ENCODE measurements at places on chromosomes 16 and 17.

GRCh38 chr16:11032000-11032921 is 87.9 kb downstream of the CLEC16A start:
- no peak for DNase-seq

DNA sequence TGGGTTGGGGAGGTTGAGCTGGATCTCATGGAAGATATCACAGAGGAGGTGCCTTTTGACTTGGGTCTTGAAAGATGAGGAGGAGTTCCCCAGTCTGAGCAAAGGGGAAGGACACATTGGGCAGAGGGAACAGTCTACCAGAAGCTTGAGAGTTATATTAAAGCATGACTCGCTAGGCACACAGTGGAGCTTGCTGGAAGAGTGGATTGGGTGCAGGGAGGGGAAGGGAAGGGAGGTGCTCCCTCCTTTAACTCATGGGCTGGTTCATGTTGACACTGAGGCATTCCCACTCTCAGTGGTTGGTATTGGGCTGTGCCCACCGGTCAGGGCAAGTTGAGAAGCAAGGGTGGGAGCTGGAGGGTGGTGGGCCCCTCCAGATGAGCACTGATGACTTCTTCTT is 5.9 kb downstream of the TMEM98 start:
- DNase-seq: no peak

DNA sequence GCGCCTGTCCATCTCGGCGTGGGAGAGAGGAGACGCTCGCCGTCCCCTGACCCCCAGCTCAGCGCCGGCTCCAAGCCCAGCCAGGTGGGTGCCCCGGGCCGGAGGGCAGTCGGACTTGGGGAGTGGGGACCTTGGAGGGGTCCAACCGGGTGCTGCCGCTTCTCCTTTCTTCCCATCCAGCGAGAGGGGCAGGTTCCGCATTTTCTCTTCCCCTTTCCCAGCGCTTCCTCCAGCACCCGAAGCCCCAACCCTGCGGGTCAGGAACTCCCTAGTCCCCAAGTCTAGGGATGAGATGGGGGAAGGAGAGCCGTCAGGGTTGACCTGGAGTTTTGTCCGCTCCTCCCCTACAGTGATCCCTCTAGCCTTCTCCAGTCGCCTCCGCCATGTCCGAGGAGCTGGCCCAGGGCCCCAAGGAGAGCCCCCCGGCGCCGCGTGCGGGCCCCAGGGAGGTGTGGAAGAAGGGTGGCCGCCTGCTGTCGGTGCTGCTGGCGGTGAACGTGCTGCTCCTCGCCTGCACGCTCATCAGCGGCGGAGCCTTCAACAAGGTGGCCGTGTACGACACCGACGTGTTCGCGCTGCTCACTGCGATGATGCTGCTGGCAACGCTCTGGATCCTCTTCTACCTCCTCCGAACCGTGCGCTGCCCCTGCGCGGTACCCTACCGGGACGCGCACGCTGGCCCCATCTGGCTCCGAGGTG is at the start of gene OTOP2:
Gene OTOP2 (plus strand): TSS at position 24 of the 699 bp plus-strand sequence. CDS start 360 bp downstream, at position 384.
- DNase-seq: no peak

GRCh38 chr16:73369851-73370250 is 321.9 kb upstream of the ZFHX3 start:
- DNase-seq: no peak

- DNase-seq: no peak
Observed at GRCh38 chr16:72821185-72821950, 226.6 kb downstream of the ZFHX3 start.

DNA sequence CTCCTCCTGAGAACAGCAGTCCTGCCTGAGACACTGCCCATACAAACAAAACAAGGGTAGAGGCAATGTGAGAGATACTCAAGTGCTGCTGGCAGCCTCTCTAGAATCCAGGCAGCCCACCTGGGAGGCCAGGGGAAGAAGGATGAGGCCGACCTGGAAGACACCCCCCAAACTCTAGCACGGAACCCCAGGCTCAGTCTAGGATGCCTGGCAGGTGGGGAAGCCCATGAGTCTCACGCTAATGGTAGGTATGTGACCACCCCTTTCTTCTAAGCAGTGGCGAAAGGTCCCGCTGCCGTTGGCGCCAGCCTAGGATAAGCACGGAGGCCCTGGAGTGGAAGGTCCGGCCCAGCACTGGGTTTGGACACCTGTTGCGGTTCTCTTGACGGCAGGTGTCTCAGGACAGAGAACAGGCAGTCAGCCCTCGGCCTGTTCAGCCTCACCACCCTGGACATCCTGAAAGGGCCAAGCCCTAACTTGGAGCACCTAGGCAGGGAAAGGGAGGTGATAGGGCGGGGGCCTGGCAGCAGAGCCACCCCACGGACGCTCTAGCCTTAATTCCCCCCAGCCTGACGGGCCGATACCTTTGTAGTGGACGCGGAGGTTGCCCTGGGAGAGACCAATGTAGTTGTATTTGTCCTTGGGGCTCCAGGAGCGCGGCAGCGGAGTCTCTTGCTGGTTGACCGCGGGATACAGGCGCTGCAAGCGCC is 487 bp downstream of the RANBP10 start:
- DNase-seq: no peak

DNA sequence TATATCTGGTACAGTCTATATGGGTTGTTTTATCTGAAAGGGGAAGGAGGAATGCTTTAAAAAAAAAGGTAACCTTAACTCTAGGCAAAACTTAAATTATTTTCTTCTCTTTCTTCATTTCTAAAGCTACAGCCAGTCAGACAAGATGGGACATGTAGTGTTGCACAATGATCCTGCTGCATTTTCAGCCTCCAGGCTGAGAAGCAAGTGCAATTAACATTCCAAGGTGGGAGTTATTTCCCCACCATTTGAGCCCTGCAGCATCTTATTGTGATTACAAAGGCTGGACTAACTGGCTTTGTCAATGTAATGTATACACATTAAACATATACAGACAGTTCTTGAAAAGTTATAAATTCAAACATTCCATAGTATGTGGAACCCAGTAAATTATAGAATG is 22.6 kb upstream of the NF1 start:
- DNase-seq: no peak

- no peak for DNase-seq
Observed at GRCh38 chr17:21211825-21212479, 2.0 kb downstream of the TMEM11 start.

DNA sequence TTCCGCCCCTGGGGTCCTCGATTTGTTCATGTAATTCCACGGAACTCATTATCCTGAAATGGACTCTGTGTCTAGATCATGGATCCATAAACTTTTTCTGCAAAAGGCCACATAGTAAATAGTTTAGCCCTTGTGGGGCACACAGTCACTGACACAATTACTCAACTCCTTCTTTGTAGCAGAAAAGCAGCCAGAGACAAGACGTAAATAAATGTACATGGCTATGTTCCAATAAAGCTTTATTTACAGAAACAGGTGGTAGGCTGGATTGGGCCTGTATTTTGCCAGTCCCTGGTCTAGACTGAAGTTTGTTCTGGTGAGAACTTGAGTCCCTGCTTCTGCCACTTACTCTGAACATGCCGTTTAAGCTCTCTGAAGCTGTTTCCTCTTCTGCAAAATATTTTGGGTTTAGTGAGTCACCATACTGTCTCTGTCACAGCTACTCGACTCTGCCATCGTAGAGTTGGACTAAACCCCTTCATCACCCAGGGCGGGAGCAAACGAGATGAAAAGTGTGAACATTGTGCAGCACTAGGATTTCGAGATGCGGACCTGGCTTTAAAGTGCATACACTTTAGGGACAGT is 61.9 kb upstream of the FOXF1 start:
- DNase-seq: no peak

- no peak for DNase-seq
Observed at GRCh38 chr16:23371368-23371767, 69.3 kb downstream of the SCNN1B start.

DNA sequence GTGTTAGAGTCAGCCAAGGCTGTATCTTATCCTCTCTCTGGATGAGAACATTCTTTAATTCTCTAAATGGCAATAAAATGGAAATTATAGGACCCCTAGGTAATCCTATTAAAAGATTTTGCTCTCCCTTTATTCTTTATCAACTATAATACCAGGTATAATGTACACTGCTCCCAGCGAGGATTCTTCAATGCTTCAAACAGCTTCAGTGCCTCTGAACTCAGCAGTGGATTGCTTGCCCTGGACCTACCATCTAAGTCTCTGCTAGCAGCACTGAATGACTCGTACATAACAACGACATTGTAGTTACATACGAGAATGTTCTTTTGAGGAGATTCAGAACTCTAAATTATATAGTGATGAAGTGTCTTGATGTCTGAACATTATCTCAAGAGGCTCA is 3.7 kb upstream of the OR3A2 start:
- no peak for DNase-seq

- no peak for DNase-seq
Observed at GRCh38 chr17:1446201-1446600, 9.8 kb downstream of the CRK start.

GRCh38 chr17:75694536-75694935 is 26.7 kb upstream of the ITGB4 start:
- DNase-seq: no peak

DNA sequence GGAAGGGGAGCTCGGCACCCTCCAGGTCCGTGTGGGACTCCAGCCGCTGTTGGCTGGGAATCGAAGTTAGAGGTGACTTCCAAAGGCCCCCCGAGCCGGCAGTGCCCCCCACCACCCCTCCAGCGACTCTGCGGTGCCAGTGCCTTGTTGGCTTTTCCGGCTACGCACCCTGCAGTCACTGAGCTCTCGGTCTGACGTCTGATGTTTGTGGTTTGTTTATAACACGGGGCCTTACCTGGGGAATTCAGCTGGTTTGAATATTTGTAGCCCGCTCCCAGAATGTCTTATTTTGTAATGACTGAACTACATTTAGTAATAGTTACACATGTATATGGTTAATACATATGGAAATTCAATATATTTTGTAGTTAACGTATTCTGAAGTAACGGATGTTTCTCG is 7.1 kb upstream of the BAIAP3 start:
- no peak for DNase-seq

DNA sequence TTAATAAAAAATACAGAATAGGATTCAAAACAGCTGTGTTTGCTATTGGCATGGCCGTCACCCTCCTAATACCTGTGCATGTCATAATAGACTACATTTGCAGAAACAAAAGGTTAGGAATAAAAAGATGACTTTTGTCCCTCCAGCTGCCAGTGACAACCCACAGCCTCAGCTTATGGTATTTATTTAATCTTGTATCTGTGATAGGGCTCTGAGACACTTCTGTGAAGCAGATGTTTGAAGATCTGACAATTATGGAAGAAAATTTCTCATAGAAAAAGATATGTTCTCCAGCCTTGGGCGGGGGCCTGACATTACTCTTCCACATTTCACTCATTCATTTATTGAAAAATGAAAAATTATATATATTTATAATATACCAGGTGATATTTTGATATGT is 62.2 kb downstream of the PITPNC1 start:
- DNase-seq: no peak

GRCh38 chr17:8518326-8518725 is 82.6 kb downstream of the NDEL1 start:
- no peak for DNase-seq

DNA sequence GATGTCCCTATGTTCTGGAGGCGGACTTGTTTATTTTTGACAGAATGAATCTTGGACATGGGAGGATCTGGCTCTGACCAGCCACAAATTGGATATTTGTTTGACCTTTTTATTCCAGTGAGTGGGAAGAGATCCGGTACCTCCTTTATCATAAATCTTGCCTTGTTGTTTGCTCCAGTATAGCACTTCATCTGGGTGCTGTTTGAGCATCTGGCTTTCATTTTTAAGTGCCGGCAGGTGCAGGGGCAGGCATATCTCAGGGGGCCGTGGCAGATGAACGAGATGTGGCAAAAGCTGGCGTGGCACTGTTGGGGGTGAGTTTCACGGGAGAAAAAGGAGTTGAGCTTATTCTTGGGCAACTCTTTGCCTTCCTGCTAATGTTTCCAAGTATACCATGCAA is 37.8 kb downstream of the MSI2 start:
- no peak for DNase-seq

DNA sequence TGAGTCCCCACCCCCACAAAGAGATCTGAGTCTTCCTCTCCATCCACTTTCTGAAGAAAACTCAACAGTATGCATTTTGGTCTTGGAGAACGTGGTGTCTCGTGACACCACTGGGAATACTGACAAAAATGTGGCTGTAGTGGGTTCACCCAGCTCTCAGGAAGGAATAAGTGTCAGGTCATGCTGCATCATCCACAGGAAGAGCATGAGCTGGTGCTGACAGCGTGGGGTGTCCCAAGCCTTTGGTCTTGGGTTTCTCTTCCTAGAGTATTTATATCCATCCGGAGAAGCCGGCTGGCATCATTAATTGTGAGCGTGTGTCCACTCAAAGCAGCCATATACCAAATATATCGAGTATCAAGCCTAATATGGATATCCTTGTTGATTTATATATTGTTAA is 55.9 kb downstream of the C17orf67 start:
- no peak for DNase-seq

- no peak for DNase-seq
Observed at GRCh38 chr17:52604105-52604504, 445.6 kb upstream of the CA10 start.

DNA sequence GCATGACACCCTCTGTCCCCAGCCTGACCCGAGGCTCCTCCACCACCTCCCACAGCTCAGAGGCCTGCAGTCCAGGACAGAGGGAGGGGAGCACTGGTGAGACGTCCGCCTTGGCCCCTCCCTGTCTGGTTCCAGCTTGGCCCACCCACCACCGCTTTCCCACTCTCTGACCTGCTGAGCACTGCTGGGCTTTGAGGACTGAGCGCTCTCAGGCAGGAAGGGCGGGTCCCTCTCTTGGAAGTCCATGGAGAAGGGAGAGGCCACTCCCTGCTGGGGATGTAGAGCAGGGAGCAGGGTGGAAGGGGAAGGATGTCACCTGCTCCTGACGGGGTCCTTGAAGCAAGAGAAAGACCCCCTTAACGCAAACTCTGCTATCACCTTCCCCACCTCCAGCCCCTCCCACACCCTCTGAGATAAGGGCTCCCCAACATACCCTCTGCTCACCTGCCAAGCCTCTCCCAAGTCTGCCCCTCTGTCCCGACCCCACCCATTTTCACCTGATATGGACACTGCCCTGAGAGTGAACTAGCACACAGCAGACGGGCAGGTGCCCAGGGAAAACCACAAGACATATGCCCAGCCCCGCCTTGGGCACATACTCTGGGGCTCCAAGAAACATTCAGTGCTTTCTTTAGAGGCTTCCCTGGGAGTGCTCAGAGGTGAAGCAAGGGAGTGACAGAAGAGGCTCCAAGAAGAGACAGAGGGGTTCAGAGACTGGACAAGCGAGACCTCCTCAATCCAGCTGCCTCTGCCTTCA is 1.4 kb downstream of the OSBPL7 start:
- DNase-seq: no peak

GRCh38 chr17:31674717-31675349 is 184.2 kb downstream of the COPRS start:
- DNase-seq: peak; percentile 7

- DNase-seq: no peak
Observed at GRCh38 chr16:84724606-84725309, 25.0 kb downstream of the USP10 start.

- DNase-seq: peak; percentile 84
Observed at GRCh38 chr17:42017866-42018200, 594 bp upstream of the DNAJC7 start.
